ENCODE measurements at places on chromosomes 12 and 14.

GRCh38 chr14:50335989-50336824 is 24.1 kb downstream of the DMAC2L start:
- peak; percentile 97 for DNase-seq

DNA sequence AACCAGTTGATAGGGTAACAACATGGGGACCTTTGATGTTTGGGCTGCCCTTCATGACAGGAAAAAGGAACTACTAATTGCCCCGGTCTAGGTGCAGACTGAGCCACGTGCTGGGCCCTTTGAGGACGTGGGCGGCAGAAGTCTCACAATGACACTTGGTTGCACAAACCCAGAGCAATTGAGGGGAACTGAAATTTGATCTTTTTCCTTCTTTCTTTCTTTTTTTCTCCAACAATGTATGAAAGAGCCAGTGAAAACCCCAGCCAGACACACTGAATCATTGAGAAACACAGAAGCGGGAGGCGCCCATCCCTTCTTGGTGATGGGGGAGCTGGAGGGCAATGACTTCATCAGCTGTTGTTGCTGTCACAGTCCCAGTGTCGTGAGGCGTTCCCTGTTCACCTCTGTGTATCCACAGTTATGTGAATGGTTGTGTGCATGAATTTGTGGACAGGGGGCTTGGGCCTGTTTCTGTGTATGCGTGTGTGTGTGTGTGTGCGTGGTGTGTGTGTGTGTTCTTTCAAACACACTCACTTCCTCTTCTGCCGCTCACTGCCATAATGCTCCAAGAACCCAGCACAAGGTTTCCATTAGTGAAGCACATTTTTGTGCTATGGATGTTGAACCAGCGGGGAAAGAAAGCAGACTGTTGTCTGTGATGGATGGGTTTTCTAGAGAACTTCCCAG is 137.5 kb upstream of the CCND2 start:
- no peak for DNase-seq

GRCh38 chr12:105676694-105677093 is 346.2 kb downstream of the C12orf75 start:
- DNase-seq, result no peak

GRCh38 chr12:132380641-132381040 is 51.3 kb upstream of the GALNT9 start:
- DNase-seq, result no peak

- no peak for DNase-seq
These were observed 12.4 kb downstream of the ETFRF1 start for GRCh38 chr12:25207411-25207810.

- DNase-seq, result no peak
These were observed 66.1 kb upstream of the PRB2 start for GRCh38 chr12:11461433-11461832.

DNA sequence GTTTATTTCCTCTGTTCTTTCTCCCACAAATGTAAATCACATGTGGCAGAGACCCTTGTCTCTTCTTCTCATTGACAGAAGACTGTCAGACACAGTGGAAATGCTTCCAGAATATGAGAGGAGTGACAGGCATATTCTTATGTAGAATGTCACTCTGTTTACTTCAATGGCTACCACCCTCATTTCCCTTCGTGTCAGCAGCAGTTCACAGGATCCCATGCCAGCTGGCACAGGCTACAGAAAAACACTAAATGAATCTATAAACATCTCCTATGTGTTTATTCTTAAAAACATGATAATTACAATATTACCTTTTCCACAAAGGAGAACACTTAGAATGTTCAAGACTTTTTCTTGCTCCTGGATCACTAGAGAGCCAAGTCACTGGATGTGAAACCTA is 183.8 kb upstream of the CNTN1 start:
- DNase-seq, result no peak

DNA sequence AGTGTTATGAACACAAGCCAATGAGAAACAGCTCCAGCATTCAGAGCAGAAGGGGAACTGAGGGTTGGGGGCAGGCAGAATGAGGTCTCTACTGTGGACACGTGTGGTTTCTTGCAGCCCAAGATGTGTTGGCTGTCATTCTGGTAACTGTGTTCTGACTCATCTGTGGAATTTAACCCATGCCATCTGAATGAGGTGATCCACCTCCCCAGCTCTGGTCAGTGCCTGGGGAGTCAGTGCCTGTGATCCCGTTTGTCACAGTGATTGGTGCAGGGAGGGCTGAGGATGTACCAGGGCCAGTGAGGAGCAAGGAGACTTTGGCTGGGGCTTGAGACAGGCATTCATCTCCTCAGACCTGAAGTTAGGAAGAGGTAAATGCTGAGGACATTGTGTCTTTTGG is 216.8 kb downstream of the MSRB3 start:
- no peak for DNase-seq

- no peak for DNase-seq
These were observed 1.3 kb downstream of the DYRK4 start for GRCh38 chr12:4563336-4563735.

- DNase-seq, result no peak
These were observed 147.9 kb downstream of the ETV6 start for GRCh38 chr12:11797317-11797913.

- DNase-seq, result no peak
These were observed 839.1 kb downstream of the NRXN3 start for GRCh38 chr14:79009286-79009685.

GRCh38 chr12:117907108-117907689 is 61.6 kb downstream of the KSR2 start:
- peak; percentile 46 for DNase-seq

DNA sequence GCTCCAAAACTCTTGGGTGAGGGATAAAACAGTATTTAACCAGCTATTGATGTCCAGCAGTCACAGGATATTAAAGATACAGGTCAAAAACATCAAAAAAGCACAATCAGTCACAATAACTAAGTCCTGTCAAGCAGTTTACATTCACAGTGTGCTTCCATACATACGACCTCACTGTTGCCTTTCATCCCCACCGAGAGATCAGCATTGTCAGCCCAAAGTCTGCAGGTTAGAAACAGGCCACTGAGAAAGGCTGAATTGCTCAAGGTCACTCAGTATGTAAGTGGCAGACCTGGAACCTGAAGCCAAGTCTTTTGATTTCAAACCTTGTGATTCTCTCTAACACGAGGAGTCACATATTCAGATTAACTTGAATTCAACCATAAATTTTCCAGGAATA is 124.9 kb downstream of the GXYLT1 start:
- DNase-seq, result no peak

DNA sequence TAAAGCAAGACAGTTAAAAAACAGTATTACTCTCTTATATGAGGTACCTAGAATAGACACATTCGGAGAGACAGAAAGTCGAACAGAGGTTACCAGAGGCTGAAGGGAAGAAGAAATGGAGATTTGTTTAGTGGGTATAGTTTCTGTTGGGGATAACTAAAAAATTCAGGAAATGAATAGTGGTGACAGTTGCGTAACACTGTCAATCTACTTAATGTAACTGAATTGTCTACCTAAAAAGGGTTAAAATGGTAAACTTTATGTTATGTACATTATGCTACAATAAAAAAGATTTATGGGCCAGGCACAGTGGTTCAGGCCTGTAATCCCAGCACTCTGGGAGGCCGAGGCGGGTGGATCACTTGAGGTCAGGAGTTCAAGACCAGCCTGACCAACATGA is 30.6 kb upstream of the SLC6A13 start:
- DNase-seq, result no peak

GRCh38 chr12:57461276-57461916 is 1.8 kb downstream of the GLI1 start:
- DNase-seq, result peak; percentile 33

DNA sequence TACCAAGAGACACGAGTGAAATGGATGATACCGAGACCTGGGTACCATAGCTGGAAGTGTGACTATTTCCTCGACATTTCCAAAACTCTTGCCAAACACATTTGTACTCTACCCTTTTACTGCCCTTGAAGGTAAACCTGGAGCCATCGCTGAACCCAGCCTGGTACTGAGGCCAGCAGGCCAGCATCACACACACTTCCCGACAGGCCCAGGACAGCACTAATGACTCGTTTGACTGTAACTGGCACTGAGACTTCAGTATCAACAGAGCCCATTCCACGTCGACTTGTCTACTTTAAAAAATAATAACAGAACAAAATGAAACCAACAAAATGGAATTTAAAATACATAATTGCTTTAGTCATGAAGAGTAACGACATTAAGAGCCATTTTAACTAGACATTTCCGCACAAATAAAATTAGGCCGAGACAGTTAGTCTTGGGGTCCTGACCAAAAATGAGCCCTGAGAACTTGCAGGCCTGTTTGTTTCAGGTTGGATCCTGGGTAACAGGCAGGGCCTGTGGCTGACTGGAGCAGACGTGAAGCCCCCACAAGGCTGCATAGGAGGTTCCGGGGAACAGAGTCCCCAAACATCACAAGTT is 94.3 kb downstream of the RIMBP2 start:
- DNase-seq, result no peak

DNA sequence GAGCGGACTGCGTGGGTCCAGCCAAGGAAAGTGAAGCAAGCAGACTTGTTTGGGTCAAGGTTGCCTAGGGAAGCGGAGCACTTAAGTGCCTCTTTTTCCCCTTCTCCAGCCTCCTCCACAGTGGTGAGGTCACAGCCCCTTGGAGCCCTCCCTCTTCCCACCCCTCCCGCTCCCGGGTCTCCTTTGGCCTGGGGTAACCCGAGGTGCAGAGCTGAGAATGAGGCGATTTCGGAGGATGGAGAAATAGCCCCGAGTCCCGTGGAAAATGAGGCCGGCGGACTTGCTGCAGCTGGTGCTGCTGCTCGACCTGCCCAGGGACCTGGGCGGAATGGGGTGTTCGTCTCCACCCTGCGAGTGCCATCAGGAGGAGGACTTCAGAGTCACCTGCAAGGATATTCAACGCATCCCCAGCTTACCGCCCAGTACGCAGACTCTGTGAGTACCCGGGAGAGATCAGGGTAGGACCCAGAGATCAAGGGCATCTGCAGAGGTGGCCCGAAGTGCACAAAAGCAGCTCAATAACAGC is at the start of gene TSHR:
Gene TSHR, plus strand, starts transcription at position 206 of the 526 bp plus-strand sequence. Its CDS starts 60 bp downstream, at position 266.
- peak; percentile 87 for DNase-seq

- DNase-seq, result no peak
These were observed 12.1 kb downstream of the SERPINA1 start for GRCh38 chr14:94376108-94376975.

GRCh38 chr12:80353254-80353653 is 90.8 kb upstream of the PTPRQ start:
- DNase-seq, result no peak

DNA sequence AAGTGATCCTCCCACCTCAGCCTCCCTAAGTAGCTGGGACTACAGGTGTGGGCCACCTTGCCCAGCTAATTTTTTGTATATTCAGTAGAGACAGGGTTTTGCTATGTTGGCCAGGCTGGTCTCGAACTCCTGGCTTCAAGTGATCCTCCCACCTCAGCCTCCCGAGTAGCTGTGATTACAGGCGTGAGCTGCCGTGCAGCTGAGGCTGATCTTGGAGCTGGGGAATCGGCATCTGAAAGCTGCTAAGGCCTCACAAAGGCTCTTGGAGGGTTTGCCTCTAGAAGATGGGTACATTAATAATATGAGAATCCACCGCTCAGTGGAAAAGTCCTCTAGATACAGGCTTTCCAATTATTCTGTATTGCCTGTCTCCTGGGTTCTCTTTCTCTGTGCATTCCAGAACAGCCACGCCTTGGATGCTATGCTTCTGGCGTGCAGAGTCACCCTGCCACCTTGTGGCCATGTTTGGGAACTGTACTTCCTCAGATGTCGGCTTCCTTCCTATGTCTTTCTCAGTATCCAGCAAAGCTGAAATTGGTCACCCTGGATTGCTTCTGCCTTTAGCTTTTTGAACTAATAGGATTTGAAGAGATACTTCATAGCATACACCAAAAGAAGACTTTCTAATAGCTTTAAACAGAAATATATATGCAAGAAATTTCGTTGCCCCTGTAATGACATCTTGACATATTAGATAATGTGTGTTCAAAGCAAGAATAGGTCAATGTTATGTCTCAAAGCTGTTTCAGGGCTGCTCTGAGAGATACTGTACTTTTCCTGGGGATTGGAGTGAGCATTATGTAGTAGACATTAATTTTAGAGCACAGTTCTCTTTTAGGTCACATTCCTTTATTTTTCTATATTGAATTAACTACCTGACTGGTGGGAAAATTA is 75.4 kb downstream of the SNAPC1 start:
- DNase-seq, result peak; percentile 84

DNA sequence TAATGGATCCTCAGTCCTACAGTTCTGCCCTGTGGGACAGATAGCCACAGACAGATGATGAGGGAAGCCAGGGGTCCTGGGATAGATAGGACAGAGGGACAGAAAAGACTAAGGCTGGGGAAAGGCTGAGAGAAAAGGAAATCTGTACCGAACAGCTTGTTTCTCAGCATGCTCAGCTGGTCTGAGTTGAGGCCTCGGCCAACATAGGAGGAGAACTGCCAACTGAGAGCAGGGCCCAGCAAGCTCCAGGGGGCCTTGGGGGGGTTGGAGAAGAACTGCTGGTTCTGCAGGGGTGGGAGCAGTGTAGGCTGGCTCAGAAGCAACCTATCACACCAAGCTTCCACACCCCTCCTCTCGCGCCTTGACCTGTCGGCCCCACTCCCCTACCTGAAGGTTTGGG is 10.1 kb downstream of the IL23A start:
- DNase-seq, result no peak

DNA sequence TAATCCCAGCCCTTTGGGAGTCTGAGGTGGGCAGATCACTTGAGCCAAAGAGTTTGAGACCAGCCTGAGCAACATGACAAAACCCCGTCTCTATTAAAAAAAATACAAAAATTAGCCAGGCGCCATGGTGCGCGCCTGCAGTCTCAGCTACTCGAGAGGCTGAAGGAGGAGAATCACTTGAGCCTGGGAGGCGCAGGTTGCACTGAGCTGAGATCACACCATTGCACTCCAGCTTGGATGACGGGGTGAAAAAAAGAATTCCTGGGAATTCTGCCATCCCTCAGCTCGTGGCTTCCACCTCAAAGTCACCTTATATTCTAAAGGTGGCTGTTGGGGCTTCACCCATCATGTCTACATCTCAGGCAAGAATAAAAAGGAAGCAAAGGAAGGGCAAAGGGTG is 12.9 kb downstream of the BCL2L14 start:
- no peak for DNase-seq

GRCh38 chr12:6766651-6767349 is 637 bp downstream of the PTMS start:
- peak; percentile 98 for DNase-seq

- DNase-seq, result no peak
These were observed 71.6 kb downstream of the SPRING1 start for GRCh38 chr12:116666305-116666673.

DNA sequence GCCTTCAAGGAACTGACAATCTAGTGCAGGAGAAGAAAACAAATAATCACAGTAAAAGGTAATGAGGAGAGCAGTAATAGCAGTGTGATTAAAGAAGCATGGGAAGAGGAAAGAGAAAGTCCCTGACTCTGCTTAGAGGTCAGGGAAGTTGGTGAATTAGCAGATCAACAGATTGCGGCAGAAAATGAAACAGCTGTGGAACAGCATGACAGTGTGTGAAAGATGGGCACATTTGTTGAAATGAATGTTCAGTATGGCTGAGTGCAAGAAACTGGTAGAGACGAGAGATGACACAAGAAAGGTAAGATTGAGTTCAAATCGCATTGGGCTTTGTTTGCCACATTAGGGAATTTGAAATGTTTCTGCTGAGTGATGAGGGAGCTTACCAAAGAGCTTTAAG is 63.7 kb upstream of the RASSF8 start:
- no peak for DNase-seq

GRCh38 chr12:54324617-54325441 is at the start of gene COPZ1:
Gene COPZ1, plus strand, starts transcription at chr12:54325131. Its CDS starts 33 bp downstream, at chr12:54325164.
- DNase-seq, result peak; percentile 100

GRCh38 chr14:58992935-58993334 is 195.5 kb upstream of the DAAM1 start:
- peak; percentile 42 for DNase-seq

- DNase-seq, result no peak
These were observed 7.2 kb downstream of the ERC1 start for GRCh38 chr12:998020-998874.

GRCh38 chr12:108193917-108194316 is 64.8 kb downstream of the WSCD2 start:
- peak; percentile 37 for DNase-seq
